ENCODE measurements at places on chromosomes 7 and 10.

DNA sequence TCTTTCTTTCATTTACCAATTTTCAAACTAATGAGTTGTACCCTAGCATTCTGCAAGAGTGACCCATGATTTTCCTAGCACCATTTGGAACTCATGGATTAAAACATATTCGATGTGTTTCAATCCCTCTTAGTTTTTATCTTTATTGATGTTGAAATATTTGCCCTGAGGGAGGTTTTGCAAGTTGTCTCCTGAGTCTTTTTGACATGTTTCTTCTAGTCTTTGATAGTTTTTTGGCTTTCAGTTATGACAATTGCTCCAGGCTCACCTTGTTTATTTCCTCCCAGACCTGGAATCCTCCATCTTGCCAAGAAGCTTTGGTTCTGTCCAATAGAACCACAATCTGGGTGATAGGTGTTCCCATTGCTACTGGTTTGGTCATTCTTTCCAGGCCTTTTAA lies 327.8 kb downstream of the WDR11 start:
- no peak for DNase-seq

- DNase-seq: peak; percentile 74
These were observed 42.9 kb upstream of the IKZF1 start for GRCh38 chr7:50261593-50261992.

DNA sequence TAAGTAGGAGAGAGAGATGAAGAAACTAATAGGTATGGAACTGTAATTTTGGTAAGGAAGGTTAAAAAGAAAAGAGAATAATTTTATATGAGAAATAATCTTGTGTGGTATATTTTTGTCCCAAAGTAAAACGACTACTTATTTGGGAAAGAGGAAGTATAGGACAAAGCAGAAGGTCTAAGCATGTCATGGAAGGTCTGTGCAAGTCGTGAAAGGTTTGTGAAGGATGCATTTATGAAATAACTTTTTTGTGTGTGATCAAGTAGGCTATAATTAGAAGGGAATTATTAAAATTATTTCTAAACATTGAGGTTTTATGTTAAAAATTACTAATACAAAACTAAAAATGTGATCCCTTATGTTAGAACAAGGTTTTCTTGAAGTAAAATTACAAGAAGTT lies 63.3 kb downstream of the ZNF783 start:
- no peak for DNase-seq

DNA sequence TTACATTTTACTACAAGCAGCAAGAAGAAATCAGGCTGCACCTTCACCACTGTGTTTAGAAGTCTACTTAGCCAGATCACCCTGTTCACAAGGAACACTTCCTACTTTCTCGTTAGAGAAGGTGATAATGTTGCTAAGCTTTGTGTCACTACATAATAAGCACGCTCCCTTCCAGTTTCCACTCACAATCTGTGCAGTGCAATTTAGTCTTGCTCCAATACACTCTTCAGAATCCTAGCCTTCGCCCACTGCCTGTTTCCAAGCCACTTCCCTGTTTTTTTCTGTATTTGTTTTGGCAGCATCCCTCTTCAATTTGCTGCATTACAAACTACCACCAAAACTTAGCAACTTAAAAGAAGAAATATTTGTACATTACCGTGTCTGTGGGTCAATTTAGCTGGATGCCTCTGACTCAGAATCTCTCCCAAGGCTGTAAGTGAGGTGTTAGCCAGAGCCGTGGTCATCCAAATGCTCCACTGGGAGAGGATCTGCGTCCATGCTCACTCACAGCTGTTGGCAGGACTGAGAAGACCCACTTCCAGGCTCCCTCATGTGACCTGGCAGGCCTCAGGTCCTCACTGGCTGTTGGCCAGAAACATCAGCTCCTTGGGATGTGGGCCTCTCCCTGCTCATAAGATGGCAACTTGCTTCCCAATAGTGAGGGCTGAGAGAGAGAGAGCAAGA lies 110.4 kb downstream of the PON1 start:
- no peak for DNase-seq

DNA sequence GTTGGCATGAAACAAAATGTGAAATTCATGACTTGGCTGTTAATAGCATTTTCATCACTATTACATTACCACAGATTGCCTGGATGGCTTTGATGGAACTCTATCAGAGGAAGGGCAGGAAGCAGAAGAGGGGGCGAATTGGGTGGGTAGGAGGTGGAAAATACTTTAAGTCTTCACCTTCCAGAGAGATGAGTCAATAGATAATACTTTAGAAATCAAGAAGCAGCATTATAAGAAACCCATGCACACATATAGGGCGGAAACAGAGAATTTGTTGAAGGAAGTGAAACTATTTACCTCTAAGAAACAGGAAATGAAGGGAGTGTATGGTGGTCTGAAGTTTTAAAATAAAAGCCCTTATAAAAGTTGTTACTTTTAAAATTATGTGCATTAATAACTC lies 152.1 kb upstream of the TARP start:
- DNase-seq: no peak

DNA sequence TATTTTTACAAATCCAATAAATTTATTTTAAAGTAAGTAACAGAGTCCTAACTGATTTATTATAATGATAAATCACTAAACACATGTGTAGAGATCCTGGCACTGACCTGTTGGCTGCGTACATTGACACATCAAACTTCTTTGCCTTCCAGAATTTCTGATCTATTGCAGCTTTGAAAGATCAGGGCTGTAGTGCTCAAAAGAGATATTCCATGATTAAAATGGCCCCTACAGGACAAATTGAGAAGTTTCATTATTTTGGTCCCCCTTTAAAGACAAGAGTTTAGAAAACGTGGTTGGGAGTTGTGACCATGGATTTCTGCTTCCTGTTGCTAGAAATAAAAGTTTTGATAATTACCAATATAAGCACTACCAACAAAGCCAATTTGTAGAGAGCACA lies 87.7 kb upstream of the PDK4 start:
- DNase-seq: no peak

DNA sequence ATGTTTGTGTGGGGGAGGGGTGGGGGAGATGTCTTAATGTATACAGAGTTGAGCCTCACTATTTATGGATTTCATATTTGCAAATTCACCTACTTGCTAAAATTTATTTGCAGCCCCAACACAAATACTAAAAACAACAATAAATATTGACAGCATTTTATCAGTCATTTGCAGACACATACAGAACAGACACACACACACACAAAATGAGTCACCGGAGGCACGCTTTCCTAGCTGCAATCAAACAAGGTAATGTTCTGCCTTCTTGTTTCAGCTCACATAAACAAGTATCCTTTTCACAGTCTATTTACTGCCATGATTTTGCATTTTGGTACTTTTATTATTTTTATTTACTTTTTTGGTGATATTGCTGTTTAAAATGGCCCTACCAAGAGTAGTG lies 88.5 kb downstream of the IPMK start:
- no peak for DNase-seq

DNA sequence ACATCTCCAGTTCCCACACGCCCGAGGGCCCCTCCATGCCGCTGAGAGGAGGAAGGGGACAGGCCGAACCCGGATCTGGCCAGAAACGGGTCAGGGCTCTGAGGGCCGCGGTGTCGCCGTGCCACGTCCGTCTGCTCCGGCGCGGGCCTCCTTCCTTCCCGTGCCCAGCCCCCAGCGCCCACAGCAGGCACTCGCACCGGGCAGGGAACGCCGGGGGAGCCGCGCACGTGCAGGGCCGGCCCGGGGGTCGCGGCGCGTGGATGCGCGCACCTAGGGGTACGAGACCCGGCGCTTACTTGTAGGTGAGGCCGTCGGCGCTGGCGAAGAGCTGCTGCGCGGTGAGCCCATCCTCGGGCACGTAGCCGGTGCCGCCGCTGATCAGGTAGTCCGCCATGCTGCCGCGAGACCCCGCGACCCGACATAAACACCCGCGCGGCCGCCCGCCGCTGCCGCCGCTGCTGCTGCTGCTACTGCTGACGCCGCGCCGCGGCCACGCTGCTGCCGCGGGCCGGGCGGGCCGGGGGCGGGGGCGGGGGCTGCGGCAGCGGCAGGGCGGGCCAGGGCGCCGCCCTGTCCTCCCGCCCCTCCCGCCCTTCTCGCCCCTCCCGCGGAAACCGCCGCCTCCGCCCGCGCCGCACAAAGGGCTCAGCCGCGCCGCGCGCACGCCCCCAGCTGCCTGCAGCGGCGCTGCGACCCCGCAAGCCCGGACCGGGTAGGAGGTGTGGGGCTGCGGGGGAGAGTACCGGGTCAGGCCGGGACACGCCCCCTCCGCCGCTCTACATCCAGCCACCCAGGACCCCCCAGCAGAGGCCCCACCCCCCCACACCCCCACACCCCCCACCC lies 4.1 kb downstream of the IMPDH1 start:
- peak; percentile 45 for DNase-seq

DNA sequence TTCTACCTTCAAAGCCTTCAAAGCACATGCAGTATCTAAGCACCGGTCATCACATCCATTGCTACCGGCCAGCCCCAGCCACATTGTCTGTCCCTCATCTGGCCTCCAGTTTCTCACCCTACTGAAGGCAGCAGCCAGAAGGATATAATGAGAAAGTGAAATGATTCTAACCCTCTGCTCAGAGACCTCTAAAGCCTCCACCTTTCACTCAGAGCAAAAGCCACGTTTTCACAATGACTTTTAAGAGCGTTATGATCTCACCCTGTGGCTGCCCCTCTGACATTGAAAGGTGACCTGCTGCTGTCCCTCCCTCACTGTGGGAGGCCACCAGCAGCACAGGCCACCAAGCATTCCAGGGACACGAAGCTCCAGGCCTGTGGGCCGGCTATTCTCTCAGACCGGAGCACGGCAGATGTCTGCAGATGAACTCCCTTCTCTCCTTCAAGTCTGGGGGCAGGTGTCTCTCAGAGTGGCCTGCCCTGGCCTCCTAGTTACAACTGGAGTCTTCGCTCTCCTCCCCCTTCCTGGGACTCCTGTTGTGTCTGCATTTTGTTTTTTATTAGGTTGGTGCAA lies 94.9 kb upstream of the EEPD1 start:
- no peak for DNase-seq

GRCh38 chr7:55260676-55261385 lies 104.3 kb upstream of the LANCL2 start:
- no peak for DNase-seq

- DNase-seq: no peak
These were observed 53.4 kb downstream of the HSPA12A start for GRCh38 chr10:116688741-116689495.

DNA sequence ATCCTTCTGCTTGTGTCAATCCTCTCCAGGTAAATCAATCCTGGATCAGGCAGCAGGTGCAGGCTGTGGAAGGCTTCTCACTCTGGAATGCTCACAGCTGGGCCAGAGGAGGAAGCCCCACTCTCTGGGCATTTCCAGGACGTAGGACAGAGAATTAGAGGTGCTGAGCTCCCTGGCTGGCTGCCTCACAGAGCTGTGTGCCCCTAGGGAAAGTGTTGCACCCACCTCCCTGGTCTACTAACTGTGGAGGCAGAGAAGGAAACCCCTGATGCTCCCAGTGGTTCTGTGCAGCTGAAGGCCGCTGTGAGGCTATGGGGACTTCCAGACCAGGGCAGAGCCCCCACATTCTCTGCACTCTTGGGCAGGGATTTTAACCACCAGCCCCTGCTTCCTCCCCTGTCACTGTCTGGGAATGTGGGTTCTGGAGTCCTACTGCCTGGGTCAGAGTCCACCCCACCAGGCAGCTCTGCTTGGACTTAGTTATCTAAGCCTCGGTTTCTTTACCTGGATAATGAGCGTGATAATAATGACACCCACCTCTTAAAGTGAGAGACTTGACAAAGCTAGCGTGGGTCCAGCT lies 73.5 kb upstream of the EEPD1 start:
- no peak for DNase-seq

DNA sequence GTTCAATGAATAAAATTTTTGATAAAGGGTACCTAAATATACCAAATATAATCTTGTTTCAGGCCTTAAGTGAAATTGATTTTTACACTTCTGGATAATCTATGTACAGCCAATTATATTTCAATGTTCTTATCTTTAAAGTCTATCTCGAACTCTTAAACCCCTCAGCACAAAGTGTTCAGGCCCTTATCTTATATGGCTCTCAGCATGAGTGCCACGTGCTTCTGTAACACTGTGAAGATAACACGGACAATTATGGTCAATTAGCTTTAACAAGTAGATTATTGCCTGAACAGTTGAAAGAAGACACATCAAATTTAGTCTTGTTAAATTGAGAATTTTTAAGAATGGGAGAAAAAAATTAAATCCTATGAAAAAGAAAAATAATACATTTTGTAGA lies 40.4 kb upstream of the DMTF1 start:
- no peak for DNase-seq

DNA sequence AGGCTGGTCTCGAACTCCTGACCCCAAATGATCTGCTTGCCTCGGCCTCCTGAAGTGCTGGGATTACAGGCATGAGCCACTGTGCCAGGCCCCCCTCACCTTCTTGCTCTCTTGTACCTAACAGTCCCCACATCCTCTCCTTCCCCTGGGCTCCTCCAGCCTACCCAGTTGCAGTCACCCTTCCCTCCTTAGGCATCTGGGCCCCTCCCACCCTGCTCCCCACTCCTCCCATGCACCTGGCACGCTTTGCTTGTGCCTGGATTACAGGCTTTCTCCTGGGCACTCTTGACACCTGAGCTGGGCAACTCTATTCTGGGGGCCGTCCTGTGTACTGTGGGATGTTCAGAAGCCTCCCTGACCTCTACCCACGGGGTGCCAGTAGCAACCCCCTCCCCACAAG lies 3.0 kb downstream of the CLDN15 start:
- no peak for DNase-seq

DNA sequence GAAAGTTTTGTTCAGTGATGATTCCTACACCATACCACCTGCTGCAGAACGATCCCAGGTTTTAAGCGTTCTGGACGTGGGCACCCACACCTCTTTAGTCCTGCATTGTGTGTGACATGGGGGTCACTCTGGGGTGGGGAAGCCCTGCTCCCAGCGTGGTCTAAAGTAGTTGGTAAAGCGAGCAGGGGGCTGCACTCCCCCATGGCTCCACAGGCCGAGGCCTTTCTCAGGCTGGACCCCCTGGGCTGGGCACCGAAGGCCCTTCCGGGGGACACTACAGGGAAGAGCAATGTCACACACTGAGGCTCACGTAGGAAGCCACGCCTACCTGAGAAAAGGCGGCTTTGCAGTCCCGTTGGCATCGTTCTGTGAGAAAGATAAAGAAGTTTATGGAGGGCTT lies 12.3 kb downstream of the BRI3 start:
- no peak for DNase-seq

DNA sequence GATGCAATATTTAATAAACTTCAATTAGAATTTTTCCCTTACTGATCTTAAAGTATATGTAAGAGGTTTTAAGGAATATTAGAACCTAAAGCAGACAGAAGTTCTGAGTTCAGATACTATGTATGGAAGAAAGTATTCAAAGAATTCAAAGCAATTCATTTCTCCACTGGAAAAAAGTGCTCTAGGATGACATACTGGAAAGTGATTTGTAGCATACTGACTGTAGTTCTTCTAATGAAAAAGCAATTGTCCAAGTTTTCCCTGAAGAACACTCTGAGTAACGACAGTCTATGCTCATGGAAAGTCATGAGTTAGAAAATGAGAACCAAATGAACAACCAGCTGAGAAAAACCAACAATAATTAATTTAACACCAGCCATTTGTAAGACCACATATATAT lies 180.8 kb upstream of the SLC26A5 start:
- DNase-seq: no peak

Data from activated CD4-positive, alpha-beta T cell treated with anti-CD3 and anti-CD28 coated beads, Interleukin-2, amount 50 U/mL, for 16 hours (primary cell).